ENCODE measurements at places on chromosomes 16 and 17. TPM values are rescaled to one million over a fixed set of nuclear protein-coding genes. Genes with fewer than 3 reads are reported as not detected.

DNA sequence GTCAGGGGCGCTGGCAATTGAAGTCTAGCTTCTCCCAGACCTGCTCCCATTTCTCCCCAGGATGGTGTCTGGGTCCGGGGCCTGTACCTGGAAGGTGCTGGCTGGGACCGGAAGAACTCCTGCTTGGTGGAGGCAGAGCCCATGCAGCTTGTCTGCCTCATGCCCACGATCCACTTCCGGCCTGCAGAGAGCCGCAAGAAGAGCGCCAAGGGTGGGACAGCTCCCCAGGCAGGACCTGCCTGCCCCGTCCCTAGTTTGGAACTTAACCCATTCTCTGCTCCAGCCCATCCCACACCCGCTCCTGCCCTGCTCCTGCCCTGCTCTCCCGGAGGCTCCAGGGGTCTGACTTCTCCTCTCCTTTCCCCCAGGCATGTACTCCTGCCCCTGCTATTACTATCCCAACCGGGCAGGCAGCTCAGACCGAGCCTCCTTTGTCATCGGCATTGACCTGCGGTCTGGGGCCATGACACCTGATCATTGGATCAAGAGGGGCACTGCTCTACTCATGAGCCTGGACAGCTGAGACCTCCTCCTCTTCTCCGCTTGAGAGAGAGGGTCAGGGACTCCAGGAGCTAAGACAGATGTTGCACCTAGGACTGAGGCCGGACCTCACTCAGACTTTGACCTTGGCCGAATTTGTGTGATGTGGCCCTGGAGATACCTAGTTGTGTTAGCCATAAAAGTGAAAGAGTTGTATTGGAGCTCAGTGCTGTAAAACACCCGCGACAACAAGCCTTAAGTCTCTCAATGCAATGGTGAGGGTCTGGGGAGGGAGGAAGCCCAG lies 814 bp upstream of the KDM6B start:
- DNase-seq = peak; percentile 67

DNA sequence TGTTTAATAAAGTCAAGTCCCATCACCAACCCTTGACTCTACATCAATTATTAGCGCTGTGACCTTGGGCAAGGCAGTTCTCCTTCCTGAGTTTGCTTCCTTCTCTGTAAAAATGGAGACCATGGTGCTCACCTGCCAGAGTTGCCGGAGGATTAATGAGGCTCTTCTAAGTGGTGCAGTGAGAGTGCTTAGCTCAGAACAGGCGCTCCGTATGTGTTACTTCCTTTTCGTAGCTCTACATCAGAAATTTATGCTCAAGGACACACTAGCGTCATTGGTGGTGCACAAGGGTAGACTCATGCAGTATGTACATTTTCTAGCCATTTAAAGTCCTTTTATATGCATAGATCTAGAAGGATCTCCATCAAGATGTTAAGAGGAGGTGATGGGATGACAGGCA lies 17.4 kb upstream of the CMIP start:
- no peak for DNase-seq

GRCh38 chr16:65153365-65154105 lies 31.7 kb upstream of the CDH11 start:
- no peak for DNase-seq

DNA sequence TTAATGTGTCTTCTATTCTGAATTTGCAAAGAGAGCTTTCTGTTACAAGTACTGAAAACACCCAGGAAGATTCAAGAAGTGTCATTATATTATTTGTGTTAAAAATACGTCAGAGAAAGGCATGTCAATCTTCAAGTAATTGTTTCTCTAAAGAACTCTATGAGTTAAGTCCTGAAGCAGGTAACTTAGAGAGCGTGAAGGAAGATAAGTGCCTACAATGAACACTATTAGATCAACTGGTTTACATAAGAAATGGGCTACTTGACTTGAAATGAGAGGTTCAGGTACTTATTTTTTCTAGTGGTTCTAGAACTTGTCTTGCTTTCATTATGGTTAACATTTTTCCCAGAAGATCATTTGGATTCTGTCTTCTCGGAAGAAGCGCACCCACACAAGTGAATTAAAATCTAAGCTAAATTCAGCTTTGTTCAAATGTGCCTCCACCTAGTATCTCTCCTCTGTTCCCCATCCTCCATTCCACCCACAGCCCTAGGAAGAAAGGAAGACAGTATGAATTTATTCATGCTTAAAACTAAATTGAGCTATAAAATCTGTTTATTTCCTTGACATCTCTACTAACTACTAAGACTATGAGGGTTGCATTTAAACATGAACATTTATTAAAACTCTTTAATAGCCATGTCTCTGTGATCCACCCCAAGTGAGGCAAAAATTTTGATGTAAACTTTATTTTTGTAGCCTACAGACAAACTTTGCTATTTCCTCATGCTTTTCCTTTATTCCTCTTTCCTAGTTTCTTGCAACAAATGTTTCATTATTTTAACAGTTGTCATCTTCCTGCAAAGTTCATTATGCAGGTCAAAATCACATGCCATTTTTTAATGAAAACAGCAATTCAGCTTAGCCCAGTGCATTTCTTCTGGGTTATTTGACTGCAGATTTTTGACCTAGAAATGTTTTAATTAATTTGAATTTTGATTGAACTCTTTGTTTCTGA lies 206.8 kb downstream of the KCNJ2 start:
- DNase-seq = no peak

Gene HIGD1B
- 2.6 TPM for total RNA-seq

DNA sequence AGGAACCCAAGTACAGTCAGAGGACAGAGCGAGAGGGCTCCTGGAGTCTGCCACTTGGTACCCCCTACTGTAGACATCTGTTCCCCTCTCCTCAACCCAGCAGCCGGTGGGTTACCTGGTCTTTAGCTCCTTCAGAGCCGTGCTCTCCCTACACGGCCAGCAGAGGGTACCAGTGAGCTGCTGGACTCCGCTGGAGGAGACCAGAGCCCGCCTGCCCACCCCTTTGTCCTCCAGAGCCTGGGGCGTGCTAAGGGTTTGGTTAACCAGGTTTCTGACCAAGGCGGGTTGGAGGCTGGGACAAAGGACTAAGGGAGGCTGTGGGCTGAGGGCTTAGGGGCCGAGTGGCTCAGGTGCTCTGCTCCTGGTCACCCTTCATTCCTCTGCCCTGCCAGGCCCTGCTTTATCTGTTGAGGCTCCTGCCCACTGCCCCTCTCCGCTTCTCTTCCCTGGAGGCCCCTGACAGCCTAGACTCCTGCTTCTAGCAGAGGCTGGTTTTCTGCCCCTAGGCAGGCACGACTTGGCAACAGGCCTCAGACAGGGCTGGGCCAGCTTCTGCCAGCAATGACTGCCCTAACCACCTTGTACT lies 2.7 kb upstream of the HSD11B2 start:
- peak; percentile 91 for DNase-seq

GRCh38 chr16:65521633-65522328 lies 399.9 kb upstream of the CDH11 start:
- no peak for DNase-seq

GRCh38 chr17:41322094-41322902 lies 6.8 kb upstream of the KRTAP17-1 start:
- no peak for DNase-seq

Gene SNX20
- total RNA-seq = 1.3 TPM

Gene CA5A
- total RNA-seq = not detected

- peak; percentile 93 for DNase-seq
Observed at GRCh38 chr17:27540318-27541101, 84.3 kb downstream of the KSR1 start.

GRCh38 chr17:56707312-56708219 lies 114.1 kb downstream of the NOG start:
- no peak for DNase-seq

Gene NOG
- 0.14 TPM for total RNA-seq

- no peak for DNase-seq
Observed at GRCh38 chr16:1206786-1207185, 18.3 kb downstream of the TPSG1 start.

Gene ZNRF1
- 19.6 TPM for total RNA-seq
